ENCODE measurements at places on chromosomes 4 and X. TPM values are rescaled to one million over a fixed set of nuclear protein-coding genes. Genes with fewer than 3 reads are reported as not detected.

DNA sequence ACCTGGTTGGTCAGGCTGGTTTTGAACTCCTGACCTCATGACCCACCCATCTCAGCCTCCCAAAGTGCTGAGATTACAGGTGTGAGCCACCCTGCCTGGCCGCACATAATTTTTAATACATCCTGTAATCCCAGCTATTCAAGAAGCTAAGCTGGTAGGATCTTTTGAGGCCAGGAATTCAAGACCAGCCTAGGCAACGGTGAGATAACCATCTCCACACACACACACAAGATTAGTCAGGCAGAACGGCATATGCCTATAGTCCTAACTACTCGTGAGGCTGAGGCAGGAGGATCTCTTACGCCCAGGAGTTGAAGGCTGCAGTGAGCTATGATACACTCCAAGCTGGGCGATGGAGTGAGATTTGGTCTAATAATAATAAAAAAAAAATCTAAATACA, 212.4 kb upstream of the NEIL3 start:
- H3K4me1 ChIP-seq = no peaks in the 10 kb centered on the region
- no peak overlapping the region for H3K27ac ChIP-seq
- H3K36me3 ChIP-seq = no peaks in the 10 kb centered on the region
- H3K27me3 ChIP-seq = no peaks in the 10 kb centered on the region

GRCh38 chr4:138249132-138249531, 7.0 kb upstream of the SLC7A11 start:
- no peaks in the 10 kb centered on the region for H3K36me3 ChIP-seq
- no peaks in the 10 kb centered on the region for H3K27me3 ChIP-seq
- no peak overlapping the region for H3K27ac ChIP-seq
- no peak for DNase-seq

DNA sequence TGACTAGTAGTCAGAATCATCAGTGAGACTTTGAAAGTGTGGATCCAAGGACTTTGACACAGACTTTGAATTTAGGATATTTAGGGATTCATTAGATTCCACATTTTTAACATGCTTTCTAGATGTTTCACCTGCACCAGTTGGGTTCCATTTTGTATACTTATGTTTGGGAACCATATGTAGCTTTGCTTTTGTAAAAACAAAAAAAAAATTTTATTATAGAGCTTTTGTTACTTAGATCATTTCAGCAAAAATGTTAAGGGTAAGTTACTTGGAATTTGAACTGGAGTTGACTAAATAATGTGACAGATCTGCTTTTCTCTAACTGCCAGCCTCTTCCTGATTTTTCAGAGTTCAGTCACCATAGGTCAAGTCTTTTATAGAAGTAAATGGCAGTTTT, 14.6 kb downstream of the PDLIM5 start:
- no peak for DNase-seq
- no peaks in the 10 kb centered on the region for H3K27me3 ChIP-seq
- H3K27ac ChIP-seq = no peak overlapping the region
- no peak overlapping the region for H3K4me3 ChIP-seq

The LAP3 gene
- 51.4 TPM for total RNA-seq

The NR0B1 gene
- total RNA-seq = not detected
